ENCODE measurements at places on chromosomes 16 and 17.

DNA sequence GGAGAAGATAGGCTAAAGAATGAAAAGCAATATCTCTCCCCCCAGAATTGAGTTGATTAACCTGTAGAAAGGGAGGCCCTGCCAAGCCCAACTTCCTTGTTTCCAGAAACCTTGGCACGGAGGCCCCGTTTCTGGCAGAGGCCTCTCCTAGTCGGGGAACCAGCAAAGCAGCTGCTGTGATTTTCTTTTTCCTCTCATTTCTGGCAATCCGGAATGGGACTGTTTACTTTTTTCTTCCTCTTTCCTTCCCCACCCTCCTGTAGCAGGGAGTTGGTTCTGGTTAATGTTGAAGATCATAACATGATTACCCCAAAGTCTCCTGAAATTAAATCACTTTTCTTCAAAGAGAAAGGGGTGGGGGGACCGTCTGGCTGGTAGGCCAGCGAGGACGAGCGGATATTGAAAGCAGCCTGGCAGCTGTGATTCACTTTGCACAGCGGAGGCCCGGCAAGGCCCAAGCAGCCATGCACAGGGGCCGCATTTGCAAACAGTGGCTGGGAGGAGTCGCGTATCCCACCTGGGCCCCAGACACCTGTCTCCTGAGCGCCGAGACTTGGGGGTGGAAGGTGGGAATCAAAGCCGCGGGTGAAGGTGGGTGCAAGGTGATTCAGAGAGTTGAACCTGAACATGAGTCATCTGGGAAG is 51.5 kb downstream of the NTN1 start:
- no peak for DNase-seq

DNA sequence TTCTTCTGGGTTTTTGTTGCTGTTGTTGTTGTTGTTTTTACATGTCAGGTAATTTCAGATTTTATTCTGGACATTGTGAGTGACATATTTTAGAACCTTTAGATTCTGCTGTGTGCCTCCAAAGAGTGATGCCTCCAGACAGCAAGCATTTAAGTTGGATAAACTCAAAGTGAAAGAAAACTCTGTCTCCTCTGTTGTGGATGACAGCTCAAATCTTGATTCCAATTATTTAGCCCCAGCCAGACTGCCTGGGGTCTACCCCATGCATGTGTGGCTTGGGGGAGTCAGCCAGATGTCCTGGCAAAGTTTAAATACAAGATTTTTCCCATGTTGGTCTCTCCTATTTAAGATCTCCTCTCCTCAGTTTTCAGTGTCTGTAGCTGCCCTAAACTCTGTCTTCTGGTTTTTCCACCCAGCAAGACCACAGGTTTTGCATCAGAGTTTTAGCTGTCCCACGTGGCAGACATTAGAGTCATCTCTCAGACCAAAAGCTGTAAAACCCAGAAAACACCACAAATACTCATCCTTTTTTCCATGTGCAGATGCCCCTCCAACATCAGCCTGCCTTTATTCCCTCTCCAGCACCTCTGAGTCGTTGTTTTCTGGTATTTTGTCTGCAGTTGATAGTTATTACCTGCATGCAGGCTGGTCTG is 19.4 kb upstream of the ZNF469 start:
- DNase-seq: no peak

DNA sequence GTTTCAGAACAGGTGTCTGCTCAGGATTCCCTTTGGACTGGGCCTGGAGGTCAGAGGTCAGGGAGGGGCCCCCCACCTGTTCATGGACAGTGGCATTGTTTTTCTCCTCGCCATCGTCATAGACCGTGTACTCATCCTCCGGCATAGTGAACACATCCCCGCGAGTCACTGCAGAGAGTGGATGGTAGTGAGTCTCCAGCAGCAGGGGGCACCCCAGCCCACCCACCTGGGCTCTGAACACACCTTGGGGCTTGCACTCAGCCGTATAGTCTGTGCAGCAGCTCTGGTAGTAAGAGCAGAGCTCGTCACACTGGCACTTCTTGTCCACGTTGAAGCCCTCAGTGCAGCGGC is 448 bp downstream of the VTN start:
- DNase-seq: no peak

- no peak for DNase-seq
These were observed 285.0 kb upstream of the ERCC4 start for GRCh38 chr16:13634959-13635358.

DNA sequence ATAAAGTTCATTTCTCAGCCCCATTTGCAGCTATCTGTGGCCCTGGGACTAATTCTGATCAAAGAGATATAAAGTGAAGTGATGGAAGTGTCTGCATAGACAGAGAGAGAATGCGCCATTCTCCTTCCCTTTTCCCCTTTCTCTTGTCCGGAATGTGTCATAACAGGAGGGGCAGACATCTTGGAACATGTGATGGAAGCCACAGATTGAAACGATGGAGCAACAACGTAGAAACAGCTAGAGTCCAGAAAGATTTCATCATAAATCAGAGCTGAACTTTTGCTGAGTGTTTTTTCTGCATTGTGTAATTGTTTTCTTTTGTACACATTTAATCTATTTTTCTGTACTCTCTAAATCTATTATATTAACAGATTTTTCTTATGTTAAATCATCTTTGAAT is 11.3 kb downstream of the ASGR1 start:
- peak; percentile 69 for DNase-seq

DNA sequence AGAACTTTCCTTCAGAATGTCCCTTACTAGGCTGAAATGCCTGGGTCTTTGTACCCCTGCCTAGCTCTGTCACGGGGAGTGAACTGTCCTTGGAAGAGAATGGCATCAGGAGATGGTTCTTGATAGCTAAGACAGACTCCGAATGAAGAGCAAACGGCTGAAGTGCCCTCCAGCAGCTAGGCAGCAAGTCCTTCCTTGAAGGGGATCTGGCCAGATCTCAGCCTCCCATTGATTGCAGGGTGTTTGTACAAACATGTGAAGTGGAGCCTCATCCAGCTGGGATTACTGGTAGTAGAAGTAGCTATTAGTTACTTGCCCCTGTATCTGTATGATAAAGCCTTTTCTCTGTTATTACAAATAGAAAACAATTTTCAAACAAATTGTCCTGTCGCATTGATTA is 30.9 kb downstream of the LRRC36 start:
- no peak for DNase-seq

- no peak for DNase-seq
These were observed 56.1 kb downstream of the AMFR start for GRCh38 chr16:56369202-56369601.

GRCh38 chr17:64533784-64534183 is 27.0 kb downstream of the CEP95 start:
- no peak for DNase-seq

- no peak for DNase-seq
These were observed 225.0 kb downstream of the XYLT1 start for GRCh38 chr16:17245776-17246175.

DNA sequence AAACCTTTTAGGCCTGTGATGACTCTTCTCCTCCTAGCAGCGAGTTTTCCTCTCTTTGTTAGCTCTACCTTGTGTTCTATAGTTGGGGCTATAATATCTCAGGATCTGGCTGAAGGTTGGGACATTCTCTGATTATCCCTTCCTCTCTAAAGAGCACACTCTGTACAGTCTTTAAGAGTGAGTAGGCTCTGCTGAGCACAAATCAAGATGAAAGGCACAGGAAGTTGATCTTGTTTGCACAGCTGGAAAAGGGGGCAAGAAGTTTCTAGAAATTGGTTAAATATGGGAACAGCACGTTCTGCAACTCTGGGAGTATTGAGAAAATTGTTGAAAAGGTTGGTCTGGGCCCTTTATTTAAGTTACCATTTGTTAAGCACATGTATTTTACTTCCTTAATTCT is 240.9 kb downstream of the CDH11 start:
- no peak for DNase-seq

DNA sequence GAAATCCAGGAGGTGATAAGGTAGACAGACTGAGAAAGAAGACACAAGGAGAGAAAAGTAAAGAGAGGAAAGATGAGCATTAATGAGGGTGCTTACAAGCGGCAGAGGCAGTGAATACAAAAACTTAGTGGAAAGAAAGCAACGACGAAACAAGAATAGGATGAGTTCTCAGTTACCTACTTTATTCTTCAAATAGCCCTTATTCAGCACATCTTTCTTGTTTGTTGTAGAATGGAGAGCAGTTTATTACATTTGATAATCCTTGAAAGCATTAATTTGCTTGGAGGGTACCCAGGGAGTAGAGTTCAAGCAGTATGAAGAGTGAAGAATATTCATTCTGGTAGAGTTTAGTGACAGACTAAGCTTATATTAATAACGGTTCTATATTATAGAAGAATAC is 22.4 kb downstream of the PAFAH1B1 start:
- no peak for DNase-seq

DNA sequence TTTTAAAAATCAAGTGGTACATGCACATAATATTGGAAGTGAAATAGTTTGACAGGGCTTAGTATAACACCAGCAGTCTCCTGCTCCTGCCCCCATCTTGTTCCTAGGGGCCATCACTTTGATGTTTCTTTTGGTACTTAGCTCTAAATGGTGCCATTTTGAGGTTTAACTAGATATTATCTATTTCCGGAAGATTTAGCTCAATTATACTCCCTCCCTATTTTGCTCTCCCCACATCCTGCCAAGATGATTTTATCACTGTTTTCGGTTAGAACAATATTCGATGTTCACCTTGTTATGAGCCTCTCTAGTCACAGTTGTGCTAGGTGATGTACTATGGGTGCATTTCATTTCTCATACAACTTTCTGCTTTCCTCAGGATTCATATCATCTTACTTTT is 20.0 kb upstream of the SLC35G3 start:
- DNase-seq: no peak

GRCh38 chr17:83024218-83024971 is 55.0 kb upstream of the METRNL start:
- DNase-seq: no peak

- DNase-seq: no peak
These were observed 87.5 kb downstream of the BMERB1 start for GRCh38 chr16:15521758-15522509.

GRCh38 chr17:50064253-50065001 is 8.5 kb downstream of the ITGA3 start:
- no peak for DNase-seq

DNA sequence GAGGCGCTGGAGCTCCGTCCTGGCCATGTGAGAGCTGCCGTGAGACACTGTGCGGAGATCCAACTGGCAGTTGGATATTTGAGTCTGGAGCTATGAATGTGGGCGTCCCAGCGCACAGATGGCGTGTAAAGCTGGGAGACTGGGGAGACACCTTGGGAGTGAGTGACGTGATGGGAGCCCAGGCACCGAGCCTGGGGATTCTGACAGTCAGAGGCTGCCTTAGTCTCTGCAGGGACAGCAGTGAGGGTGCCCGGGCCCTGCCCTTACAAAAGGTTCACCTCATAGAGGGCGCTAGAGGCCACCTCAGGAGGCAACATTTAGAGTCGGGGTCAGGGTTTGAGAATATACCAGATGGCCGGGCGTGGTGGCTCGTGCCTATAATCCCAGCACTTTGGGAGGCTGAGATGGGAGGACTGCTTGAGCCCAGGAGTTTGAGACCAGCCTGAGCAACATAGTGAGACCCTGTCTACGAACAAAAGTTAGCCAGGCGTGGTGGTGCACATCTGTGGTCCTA is 194.1 kb upstream of the GSE1 start:
- DNase-seq: no peak

DNA sequence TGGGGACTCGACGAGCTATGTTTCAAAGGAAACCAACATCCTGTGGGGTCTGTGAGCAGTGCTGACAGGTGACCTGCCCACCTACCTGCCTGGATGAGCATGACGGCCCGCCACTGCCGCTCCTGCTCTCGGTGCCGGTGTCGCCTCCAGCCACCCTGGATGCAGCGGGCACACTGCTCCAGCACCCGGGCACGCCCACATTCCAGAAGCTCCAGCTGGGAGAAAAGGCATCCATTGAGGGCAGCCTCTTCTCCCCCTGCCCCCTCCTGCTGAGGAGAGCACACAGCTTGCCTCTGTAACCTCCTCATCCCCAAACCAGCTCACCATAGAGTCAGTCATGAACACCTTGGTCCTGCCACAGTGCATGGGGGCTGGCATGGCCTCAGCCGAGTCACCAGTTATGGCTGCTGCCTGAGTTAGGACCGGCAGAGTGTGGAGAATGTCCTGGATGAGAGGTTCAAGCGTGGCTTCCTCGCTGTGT is 14.3 kb downstream of the ZNHIT3 start:
- no peak for DNase-seq

DNA sequence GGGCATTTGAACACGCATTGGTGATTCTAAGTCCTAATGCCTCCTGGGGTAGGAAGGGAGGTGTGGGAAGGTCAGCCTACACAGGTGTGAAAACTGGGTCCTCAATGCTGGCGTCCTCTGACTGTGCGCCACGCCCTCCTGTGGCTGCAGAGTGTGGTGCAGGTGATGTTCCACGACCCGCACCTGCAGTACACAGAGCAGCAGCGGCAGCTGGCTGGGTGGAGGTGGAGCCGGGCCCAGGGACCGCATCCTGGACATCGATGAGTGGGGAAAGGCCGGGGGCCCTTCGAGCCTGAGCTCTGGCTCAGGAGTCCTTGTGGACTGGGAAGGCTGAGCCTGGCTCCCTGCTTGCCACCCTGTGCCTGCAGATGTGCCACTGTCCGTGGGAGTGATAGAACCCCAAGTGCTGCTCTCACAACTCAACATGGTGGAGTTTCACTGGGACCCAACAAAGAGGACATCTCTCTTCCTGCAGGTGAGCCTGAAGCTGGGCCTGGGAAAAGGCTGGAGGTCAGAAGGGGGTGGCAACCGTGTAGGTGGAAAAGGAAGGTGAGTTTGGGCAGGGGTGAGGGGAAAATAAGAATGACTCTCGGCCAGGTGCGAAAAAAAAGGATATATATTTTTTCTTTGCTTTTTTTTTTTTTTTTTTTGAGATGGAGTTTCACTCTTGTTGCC is 14.0 kb upstream of the STAC2 start:
- no peak for DNase-seq

- no peak for DNase-seq
These were observed 3.7 kb downstream of the RPH3AL start for GRCh38 chr17:348692-349425.

Measured in HL-60 (cell line).